ENCODE measurements at places on chromosomes 1 and 21. TPM values are rescaled to one million over a fixed set of nuclear protein-coding genes. Genes with fewer than 3 reads are reported as not detected.

DNA sequence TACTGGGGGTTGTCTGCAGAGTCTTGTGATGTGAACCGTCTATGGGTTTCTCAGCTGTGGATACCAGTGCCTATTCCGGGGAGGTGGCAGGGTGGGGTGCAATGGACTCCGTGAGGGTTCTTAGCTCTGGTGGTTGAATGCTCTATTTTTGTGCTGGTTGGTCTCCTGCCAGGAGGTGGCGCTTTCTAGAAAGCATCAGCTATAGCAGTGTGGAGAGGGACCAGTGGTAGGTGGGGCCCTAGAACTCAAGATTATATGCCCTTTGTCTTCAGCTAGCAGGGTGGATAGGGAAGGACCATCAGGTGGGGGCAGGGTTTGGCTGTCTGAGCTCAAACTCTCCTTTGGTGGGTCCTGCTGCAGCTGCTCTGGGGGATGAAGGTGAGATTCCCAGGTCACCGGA lies 127.3 kb upstream of the PLD5 start:
- peak; percentile 59 for DNase-seq

DNA sequence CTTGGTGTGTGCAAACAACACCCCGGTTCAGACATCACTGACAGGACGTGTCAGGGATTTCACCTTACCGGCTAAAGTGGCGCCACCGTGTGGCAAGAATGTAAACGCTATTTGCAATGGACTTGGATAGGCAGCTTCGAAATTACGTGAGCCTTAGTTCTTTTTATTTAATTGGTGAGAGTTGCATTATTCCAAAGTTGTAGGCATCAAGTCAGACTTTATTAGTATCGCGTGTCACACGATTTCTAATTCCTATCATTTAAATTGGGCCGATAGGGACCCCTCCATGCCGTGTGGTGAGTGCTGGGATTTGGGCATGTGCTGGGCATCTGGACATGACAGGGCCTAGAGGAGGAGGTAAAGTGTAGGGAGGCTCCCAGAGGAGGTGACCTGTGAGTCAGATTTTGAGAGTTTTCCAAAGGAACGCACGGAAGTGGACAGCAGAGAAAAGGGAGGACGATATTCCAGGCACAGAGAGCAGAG lies 14.5 kb upstream of the CPT2 start:
- peak; percentile 95 for DNase-seq

- DNase-seq: peak; percentile 76
Measured at GRCh38 chr1:100606438-100606837, 68.5 kb downstream of the GPR88 start.

GRCh38 chr1:23984417-23985186 lies 4.5 kb upstream of the SRSF10 start:
- DNase-seq: peak; percentile 45

DNA sequence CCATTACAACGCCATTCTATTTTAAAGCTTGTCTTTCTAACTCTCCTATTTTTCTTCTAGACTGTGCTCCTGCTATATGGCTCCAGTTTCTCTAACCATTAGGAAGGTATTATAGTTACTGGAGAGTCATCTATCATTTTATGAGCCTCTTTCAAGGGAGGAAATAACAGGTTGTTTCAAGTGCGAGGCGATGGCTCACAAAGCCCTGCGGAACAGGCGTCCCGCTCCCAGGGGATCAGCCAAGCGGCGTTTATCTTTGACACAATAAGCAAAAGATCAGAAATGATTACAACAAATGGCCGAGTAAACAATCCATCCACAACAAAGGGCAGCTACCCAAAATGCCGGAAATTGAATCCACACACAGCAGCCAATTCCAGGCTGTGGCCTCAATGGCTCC lies 249.5 kb upstream of the POU3F1 start:
- no peak for DNase-seq

- peak; percentile 93 for DNase-seq
Measured at GRCh38 chr1:3530926-3531818, 76.7 kb downstream of the ARHGEF16 start.

DNA sequence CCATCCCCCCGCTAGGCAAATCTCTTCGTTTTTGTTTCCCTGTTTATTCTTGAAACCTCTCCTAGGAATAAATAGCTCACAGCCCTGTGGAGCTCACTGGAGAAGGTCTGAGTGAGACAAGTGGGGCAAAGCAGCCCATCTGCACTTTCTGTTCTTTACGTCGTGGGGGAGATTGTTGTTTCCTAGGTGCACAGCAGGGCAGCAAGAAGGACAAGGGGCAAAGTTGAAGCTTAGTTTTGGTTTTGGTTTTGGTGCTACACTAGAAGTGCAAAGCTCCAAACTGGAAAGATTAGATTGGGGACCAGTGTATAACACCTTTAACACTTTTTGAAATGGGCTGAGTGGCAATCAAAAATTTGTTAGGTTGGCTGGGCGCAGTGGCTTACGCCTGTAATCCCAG lies 76.6 kb downstream of the GPR88 start:
- DNase-seq: no peak

- no peak for DNase-seq
Measured at GRCh38 chr1:157140063-157140588, 1.9 kb upstream of the ETV3 start.

Gene GJA9
- not detected for total RNA-seq

Gene CR2
- total RNA-seq: not detected

Gene IGSF5
- total RNA-seq: not detected

Gene PRDM16
- total RNA-seq: 0.17 TPM

Gene ATP6V1G3
- total RNA-seq: not detected

Gene SPRR1A
- not detected for total RNA-seq
